Putamen (tissue), 1 donor: ENCODE measurements at places on chromosomes 13 and 19.

DNA sequence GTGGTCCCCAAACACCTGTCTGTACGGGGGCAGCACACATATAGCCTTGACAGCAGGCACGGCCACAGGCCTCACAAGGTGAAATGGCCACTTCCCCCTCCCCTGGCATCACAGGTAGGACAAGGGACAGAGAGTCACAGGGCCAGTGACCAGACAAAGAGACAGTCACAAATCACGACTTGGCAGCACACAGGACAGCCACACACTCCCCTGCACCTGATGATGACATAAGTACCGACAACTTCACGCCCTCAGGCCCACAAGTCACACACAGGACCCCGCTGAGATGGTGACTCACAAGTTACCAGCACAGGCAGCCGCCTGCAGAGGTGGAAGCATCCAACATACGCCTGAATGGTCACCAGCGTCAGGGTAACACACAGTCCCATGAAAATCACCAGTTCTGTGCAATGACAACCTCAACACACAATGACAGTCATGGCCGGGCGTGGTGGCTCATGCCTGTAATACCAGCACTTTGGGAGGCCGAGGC lies 16.5 kb downstream of the TYK2 start:
- DNase-seq = no peak

GRCh38 chr19:49155820-49156346 lies 687 bp upstream of the HRC start:
- no peak for DNase-seq

DNA sequence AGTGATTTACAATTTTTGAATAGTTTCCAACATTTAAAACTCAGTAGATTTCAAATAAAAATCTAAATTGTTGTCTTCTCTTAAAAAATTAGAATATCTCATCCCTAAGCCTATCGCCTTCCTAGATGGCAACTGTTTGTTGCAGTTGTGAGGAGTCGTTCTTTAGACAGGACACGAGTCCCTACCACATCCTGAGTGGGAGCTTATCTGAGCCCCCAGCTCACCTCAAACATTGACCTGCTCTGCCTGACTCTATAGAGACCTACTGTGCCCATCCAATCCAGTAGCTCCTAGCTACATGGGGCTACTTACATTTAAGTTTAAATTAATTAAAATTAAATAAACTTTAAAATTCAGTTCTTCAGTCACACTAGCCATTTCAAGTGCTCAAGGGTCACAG lies 434.7 kb downstream of the FOXO1 start:
- no peak for DNase-seq

GRCh38 chr13:38670627-38671026 lies 16.2 kb upstream of the FREM2 start:
- no peak for DNase-seq

GRCh38 chr13:50594276-50595051 lies 249.0 kb downstream of the DLEU7 start:
- no peak for DNase-seq

GRCh38 chr19:36771261-36772231 lies 1.1 kb downstream of the ZNF850 start:
- no peak for DNase-seq

DNA sequence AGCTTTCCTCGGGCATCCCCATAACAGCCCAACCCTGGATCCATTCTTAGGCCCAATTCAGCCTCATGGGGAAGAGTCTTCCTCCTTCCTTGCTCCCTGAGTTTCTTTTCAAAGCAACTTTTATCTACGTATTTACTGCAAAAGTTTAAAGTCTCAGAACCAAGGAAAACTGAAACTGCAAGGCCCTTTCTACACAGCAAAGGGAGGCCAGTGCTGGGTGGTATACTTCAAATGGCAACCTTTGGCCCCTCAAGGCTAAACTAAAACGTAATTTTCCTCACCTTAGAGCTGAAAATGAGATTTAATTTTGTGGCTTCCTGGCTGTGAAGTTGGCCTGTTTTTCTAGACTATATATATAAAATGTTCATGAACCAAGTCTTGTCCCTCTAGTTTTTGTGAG lies 5.6 kb downstream of the CDX2 start:
- no peak for DNase-seq

DNA sequence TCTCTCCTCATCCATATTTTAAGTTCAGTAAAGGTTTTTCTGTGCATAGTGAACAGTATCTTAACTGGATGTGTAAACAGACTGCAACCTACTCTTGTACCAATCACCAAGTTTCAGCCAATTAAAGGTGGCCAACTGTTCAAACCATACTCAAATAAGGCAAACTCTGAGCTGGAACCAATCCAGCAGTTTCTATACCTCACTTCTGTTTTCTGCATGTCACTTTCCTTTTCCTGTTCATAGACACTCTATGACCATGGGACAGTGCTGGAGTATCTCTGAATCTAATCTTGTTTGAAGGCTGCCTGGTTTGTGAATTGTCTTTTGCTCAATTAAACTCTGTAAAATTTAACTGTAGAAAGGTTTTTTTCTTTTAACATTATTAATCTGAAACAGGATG lies 470.3 kb upstream of the SLITRK6 start:
- no peak for DNase-seq

GRCh38 chr19:327291-328024 lies 17.1 kb downstream of the MIER2 start:
- DNase-seq = no peak

- DNase-seq = no peak
These were observed 30.7 kb downstream of the PDS5B start for GRCh38 chr13:32616883-32617511.

- DNase-seq = no peak
These were observed 105.0 kb downstream of the MBNL2 start for GRCh38 chr13:97327086-97327485.

GRCh38 chr13:34911159-34911558 lies 30.9 kb upstream of the NBEA start:
- DNase-seq = no peak

GRCh38 chr13:53782488-53782961 lies 753.9 kb downstream of the OLFM4 start:
- DNase-seq = peak; percentile 56

DNA sequence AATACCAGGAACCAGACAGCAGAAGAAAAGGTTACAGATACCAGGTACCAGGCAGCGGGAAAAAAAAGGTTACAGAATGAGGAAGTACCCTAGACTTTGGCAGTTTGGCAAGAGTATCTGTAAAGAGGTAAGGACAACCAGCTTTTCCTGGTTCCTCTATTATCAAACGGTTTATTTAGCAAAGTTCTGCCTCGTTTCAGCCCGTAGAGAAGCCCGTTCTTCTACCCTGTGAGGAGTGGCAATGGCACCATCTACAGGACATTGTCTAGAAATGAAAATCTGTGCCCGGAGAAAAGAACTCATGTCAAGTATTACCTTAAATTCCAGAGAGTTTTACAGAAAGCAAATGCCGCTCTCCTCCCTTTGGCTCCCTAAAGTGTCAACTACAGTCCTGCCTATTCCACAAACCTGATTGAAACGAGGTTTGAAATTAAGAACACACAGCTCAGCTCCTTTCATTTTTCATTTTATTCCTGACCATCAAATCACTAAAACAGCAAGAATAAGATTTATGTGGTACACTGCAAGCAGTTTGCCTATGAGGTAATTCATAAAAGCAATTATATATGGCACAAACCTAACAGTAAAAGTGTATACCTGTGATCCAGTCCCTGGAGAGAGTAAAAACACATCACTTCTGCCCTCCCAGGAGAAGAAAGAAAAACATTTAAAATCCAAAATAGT lies 226.3 kb downstream of the SLC7A1 start:
- peak; percentile 39 for DNase-seq

- DNase-seq = peak; percentile 62
These were observed 21.5 kb downstream of the EBPL start for GRCh38 chr13:49669735-49670309.

GRCh38 chr13:70964874-70965273 lies 856.6 kb upstream of the KLHL1 start:
- no peak for DNase-seq

DNA sequence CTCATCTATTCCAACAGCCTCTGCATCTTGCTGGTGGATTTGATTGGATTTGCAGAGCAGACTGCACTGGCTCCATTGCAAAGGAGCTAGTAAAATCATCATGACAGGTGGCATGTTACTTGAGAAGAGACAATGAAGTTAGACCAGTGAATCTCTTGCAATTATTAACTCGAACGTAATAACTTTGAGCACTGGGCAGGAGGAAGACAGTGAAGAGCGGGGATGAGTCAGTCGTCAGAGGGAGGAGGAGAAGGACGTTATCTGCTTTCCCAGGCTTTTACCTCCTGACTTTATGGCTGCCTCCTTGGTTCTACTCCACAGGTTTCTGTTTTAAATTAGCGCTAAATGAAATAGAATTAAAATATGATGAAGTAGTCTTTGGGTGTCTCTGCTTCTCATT lies 257.8 kb upstream of the IPO5 start:
- DNase-seq = no peak

DNA sequence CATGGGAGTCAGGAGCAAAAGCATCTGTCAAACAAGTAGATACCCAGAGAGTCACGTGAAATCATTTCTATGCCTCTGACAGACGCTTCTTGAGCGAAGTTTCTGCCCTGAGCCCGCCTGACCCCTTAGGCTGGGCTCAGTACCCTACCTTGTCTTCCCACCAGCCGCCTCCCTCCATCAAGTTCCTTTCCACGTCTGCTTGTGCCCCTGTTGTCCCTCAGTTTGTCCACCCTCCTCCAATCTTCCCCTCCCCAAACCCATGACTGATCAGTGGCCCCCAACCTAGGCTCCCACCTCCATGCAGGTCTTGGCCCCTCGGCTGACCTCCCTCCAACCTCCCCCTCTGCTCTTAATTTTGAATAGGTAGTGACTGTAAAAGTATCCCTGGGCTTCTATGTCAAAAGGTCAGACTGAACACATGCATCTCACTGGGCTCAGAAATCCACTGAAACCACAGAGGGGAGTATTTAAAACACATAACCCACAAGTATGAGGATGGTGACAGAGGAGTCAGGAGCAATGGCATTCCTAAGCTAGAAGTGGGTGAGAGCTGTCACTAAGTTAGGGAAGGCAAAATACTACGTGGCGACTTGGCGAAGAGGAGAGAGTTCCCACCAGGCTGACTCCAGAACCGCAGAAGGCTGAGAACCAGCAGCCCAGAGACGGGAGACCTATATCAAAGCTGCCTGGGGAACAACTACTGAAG lies 1.7 kb upstream of the ZNF446 start:
- no peak for DNase-seq

GRCh38 chr19:40452016-40452415 lies 7.9 kb upstream of the SERTAD3 start:
- no peak for DNase-seq

- DNase-seq = peak; percentile 33
These were observed 546 bp downstream of the UBXN6 start for GRCh38 chr19:4456843-4457653.
